ENCODE measurements at places on chromosomes 5 and 9.
A peak's percentile ranks its signal among the peaks of the same experiment; 100 is the strongest.

- DNase-seq = no peak
These were observed 72.5 kb upstream of the GPR151 start for GRCh38 chr5:146588331-146589027.

GRCh38 chr9:8371686-8372085 is 572.1 kb upstream of the DMAC1 start:
- DNase-seq = no peak

DNA sequence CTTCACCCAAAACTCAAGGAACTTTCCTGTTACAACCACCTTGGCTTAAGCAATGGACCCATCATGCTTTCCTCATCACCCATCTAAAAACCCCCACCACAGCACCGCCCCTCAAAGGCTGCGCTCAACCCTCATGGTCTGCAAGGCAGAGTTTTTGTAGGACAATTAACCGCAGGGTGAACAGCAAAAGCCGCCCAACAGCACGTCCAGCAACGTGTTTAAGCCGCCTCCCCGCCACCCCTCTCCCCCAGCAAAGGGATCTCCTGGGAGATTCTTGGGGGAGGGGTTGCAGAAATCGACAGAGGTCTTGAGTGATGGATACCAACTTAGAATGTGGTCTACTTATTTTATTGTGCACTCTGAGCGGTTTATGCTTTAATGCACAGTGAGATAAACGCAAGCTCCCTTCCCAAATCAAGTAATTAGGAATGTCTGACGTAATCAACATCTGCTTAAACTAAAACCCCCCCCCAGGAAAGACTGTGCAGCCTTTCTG is 1.9 kb downstream of the ROR2 start:
- peak; percentile 60 for DNase-seq

- DNase-seq = peak; percentile 53
These were observed 45.2 kb upstream of the NEK6 start for GRCh38 chr9:124212381-124213050.

- no peak for DNase-seq
These were observed 33.5 kb upstream of the GLRA1 start for GRCh38 chr5:151958111-151958510.

DNA sequence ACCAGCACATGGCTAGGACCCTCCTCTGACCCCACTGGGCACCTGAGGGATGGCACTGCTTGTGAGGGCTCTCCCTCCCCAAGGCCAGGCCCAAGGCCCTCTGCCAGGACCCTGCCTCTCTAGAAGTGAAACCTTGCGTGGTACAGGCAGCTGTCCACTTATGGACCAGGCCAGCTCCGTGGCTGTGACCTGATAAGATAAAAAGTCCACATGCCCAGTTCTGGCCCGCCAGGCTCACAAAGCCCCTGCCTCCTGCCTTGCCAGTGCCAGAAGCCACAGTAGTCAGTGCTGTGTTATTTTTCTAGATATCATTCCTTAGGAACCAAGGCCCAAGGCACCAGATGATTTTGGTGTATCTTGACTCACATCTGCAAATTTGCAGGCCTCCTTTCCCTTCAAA is 14.0 kb upstream of the SPATA31E1 start:
- no peak for DNase-seq

DNA sequence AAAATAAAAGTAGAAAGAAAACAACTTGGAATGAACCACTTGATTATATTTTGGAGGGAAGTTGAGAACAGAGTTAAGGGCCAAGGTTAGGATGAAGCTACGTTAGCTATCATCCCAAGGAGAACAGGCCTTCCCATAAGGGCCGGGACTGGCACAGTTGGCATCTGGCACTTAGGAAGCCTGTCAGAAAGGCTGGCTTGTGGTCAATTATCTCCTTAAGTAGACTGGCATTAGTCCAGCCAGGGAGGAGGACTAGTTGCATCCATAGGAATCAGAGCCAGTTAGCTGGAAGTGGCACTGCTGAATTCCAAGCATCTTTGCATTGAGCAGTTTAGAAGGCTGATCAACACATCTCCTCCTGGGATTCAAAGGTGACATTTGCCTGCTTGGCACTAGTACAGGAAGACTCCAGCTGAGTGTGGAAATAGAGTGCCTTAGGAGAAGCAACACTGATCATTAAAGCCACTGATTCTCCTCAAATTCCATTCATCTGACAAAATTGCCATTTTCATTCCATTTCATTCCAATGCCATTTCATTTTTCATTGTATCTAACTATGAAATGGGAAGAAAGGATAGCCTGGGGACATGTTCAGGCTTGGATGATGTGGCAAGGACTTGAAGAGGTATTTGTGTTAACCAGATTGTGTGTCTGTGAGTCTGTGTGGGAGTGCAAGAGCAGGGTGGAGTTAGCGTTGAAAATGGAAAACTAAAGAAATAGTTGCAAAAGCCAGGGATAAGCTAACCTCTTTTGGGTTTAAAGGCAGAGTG is 5.5 kb downstream of the FOXB2 start:
- no peak for DNase-seq

DNA sequence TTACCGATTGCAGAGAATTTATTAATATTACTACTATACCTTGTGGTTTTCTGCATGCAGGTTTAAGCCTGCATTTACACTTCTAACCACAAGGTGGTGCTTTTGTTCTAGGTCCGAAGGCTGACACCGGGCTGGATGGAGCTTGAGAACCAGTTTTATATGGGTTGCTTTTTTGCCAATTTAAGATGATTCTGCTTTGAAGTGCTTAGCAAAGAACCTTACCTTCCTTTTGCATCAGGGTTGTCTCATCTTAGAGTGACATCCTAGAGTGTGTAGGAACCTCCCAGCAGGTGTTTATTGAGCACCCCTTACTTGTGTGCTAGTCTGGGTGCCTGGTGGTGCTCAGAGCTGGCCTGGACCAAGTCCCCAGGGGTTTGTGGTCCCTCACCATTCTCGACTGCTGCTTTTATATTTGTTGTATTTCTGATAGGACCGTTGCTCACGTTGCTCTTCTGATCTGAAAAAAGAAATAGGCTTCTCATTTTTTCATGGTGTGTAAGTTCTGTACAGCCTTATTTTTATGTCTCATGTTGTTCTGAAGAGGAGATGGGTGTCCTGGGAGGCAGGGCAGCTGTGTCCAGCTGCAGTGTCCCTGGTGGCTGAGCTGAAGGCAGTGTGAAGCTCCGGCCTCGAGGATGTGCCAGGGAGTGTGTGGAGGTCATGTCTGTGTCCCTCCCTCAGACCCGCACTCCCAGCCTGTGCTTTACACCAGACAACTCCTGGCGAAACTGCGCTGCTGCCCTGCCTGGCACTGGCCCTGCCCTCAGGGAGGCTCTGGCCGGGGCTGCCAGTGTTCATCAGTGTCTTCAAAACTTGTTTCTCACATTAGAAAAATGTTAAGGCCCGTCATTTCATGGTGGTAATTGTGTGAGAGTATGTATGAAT is 54.3 kb downstream of the EHMT1 start:
- peak; percentile 71 for DNase-seq

- no peak for DNase-seq
These were observed 84.6 kb downstream of the PAX5 start for GRCh38 chr9:36949466-36949865.

- peak; percentile 98 for DNase-seq
These were observed 12.2 kb downstream of the INVS start for GRCh38 chr9:100111235-100111634.

GRCh38 chr9:93612796-93613154 is 36.4 kb downstream of the PHF2 start:
- DNase-seq = no peak

DNA sequence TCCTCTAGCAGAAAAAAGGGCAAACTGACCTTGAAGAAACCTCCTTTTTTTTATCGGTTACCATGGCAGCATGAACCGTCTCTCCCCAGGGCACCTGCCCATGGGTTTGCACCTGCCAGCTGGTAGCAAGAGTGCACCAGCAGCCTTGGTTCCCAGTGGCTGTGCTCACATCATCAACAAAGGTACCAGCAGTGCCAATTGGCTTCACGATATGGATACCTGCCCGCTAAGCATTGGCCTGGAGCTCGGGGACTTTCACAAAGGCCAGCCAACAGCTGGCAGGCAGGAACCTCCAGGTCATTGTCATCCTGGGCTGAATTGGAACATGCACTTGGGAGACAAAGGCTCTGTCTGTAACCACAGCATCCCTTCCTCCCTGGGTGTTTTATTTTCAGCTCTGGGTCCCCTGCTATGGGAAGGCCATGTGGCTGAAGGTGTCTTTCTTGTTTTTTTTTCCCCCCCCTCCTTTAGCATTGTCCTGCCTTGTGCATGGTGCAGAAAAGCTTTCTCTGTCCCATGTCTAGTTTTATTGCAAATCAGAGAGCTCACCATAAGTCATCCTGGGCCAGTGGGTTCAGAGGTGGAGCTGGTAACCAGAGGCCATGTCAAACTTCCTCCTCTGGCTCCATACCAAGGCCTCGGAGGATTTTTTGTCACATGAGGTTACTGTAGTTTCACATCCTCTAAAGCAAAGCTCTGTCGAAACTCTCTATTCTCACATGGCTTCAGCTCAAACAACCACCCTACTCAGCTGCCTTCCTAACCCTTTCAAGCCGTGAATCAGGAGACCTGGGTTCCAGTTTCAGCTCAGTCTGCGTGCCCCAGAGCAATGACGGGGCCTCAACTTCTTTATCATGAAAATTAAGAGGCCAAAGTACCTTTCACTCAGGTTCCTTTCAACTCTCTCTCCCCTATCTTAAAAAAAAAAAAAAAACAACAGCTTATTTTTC is 145.5 kb upstream of the MAP3K1 start:
- peak; percentile 26 for DNase-seq

DNA sequence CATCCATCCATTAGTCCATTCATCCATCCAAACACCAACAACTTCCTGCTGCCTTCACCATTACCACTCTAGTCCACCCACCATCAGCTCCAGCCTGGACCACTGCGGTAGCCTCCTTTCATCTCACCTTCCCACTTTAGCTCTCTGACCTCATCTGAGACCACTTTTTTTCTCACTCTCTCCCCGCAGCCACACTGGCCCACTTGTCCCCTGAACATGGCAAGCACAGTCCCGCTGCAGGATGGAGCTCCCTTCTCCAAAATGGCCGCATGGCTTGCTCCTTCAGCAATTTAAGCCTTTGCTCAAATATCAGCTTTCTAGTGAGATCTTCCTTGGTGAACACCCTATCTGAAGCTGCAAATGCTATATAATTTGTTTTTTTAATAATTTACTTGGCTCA is 11.1 kb downstream of the CSF1R start:
- no peak for DNase-seq

GRCh38 chr5:36150676-36151433 is 832 bp downstream of the LMBRD2 start:
- DNase-seq = peak; percentile 26

- no peak for DNase-seq
These were observed 2.9 kb upstream of the ERMP1 start for GRCh38 chr9:5835808-5836207.

GRCh38 chr5:173707392-173707791 is 90.9 kb upstream of the BOD1 start:
- DNase-seq = peak; percentile 62

- no peak for DNase-seq
These were observed 512.3 kb upstream of the DAP start for GRCh38 chr5:11273180-11273903.

DNA sequence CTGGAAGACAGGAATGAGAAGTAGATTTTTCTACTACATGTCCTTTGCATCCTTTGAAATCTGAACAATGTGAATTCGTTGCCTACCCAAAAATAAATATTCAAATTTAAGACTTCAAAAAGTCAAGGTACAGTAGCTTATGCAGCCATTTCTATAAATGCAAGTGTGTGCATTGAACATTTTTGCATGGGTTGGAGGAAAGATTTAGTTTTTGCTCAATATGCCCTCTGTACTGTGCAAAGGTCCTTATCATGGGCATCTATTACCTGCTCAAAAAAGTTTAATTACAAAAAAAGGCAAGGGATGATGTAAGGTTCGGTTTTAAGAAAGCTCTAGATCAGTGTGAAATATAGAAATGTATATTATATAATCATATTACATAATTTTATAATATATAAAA is 22.6 kb downstream of the AKNA start:
- no peak for DNase-seq

DNA sequence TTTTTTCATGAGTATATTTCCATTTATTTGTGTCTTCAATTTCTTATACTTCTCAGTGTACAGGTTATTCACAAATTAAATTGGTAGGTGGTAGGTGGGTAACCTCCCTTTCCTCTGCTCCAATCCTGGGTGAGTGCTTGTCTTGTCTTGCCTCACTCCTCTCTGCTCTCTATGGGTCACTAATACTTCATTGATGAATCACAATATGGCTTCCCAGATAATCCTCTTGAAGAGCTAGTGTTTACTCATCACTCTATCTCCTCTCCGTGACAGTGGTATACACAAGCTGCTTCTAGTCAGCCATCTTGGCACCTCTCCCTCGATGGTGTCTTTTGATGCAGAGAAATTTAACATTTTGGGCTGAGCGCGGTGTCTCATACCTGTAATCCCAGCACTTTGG is 331.8 kb upstream of the NMUR2 start:
- no peak for DNase-seq

Data from fibroblast of upper back skin (primary cell).